Stimulated activated CD4-positive, alpha-beta T cell treated with anti-CD3 and anti-CD28 coated beads, Interleukin-1b, Interleukin-23, amount 100 ng/mL, for 1 hour (primary cell): ENCODE measurements at places on chromosomes 1 and 21.

DNA sequence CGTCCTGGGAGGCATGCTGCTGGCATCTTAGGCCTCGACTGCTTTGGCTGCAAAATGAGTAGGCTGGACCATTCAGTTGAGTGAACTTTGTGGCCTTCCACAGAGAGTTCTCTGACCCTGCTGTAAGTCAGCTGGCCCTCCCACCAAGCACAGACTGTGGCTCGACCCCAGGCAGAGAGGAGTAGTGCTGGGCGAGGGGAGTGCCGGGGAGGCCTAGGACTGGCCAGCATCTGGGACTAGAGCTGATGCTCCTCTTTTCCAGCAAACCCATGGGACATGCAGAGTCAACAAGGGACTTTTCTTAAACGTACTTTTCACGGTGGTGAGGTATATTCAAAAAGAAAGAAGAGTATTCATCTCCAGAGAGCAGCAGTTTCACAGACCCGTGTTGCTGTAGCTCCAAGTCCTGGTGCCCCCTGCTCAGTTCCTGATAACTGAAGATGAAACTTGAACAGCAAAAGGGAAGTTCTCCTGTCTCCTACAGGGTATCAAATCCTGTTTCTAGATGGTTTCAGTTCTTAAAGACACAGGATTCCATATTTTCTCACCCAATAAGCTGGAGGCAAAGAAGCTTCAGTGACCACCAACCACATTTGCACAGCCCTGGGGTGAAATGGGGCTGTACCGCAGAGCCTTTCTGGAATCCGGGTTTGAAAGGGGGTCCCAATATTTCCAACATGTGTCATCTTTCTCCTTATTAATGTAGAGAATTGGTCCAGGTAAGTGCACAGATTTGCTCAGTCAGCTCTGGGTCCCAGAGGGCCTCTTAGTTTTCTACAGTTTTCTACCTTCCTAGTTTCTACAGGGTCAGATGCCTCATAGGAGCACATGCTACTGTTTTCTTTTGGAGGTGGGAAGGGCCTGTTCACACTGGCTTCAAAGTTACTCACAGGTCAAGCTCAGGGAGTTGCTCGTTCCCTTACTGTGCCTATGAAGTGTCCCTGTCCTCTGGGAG is 20.9 kb downstream of the BATF3 start:
- DNase-seq = no peak

DNA sequence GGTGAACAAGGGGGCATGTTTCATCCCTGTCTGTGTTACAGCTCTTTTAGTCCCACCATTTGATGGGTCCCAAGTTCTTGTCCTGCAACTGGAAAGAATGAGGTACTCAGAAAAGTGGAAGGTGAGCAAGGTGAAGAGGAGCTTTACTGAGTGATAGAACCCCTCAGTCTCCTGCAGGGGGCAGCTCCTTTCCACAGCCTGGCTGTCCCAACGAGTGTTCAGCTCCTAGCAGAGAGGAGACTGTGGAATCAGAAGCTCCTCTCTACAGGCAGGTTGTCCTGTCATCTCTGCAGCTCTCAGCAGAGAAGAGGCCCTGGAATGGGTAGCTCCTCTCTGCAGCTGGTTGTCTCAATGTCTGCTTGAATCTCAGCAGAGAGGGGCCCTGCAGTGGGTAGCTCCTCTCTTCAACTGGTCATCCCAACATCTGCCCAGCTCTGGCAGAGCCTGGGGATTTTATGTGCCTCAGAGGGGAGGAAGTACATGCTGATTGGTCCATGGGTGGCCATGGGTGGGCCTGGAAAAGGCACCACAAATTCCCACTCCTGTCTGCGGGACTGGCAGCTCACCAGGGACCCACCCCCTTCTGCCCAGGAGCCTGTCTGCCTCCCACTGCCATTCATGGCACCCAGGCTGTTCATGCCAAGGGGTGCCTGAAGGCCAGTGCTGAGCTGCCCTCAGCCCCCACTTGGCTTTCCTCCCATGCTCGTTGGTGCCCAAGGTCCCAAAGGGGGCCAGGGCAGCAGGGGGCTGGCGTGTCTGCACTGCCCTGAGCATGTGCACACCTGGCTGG is 25.7 kb downstream of the LDLRAD1 start:
- no peak for DNase-seq

- no peak for DNase-seq
Observed at GRCh38 chr1:191970116-191970515, 188.1 kb upstream of the RGS18 start.

- DNase-seq = no peak
Observed at GRCh38 chr1:203867802-203868201, 6.4 kb downstream of the SNRPE start.

DNA sequence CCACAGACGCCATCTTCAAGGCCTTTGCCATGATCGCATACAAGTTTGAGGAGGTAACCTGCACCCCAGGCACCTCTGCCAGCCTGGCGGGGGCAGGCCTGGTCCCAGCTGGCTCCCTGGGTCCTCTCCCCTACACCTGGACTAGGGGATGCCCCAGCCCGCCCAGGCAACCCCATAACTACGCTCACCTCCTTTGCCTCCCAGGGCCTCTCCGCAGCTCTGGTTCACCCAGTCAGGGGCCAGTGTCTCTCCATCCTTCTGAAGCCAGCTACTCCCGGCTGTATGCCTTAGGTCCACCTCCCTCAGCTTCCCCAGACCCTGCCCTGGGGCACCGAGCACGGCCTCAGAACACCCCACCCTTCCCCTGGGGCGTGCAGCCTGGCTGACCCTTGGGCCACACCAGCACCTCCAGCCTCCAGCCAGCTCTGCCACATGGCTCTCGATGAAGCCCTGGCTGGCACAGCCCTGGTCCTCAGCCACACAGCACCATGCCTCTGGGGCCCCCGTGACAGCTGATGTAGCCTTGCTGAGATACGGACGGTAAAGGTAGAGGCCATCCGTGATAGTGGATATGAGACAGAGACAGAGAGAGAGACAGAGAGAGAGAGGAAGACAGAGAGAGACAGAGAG is 80.4 kb upstream of the COL6A1 start:
- DNase-seq = no peak
